ENCODE measurements at places on chromosomes 16 and 17.

DNA sequence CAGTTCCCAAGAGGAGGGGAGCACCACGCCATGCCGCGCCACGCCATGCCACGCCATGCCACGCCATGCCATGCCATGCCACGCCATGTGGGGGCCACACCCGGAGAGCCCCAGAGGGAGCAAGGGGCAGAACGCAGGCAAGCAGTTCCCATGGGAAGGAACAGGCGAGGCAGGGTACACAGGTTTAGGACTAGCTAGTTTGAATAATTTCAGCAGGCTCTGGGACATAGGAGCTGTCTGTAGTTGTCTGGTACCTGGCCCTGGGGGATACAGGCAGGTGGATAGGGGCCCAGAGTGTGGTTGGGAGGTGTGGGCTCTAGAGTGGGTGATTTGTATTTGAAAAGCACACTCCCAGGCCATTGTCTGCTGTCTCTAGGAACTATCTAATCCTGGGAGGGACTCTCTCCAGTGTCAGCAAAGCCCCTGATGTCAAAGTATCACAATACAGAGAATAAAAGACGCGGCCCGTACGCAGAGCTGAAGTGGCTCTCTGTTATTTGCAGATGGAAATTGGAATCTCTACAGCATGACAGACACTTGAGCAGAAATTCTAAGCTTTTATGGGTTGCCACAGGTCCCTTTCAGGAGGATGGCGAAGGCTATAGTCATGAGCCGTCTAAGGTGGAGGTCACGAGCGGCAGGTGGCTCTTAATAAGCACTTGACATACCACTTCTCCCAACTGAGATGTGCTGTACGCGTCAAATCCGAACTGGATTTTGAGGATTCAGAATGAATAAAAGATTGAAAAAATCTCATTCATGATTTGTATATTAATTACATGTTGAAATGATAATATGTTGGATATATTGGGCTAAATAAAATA, 220.8 kb upstream of the TNRC6C start:
- DNase-seq: peak; percentile 52

GRCh38 chr16:3762107-3762750, 44.9 kb upstream of the TRAP1 start:
- no peak for DNase-seq

GRCh38 chr16:70454222-70455034, at the start of gene FCSK:
Gene FCSK, plus strand, starts transcription at chr16:70454595. Its CDS starts 8,596 bp downstream, at chr16:70463191.
- peak; percentile 95 for DNase-seq

GRCh38 chr17:76054112-76054476, 18.2 kb downstream of the SRP68 start:
- no peak for DNase-seq

DNA sequence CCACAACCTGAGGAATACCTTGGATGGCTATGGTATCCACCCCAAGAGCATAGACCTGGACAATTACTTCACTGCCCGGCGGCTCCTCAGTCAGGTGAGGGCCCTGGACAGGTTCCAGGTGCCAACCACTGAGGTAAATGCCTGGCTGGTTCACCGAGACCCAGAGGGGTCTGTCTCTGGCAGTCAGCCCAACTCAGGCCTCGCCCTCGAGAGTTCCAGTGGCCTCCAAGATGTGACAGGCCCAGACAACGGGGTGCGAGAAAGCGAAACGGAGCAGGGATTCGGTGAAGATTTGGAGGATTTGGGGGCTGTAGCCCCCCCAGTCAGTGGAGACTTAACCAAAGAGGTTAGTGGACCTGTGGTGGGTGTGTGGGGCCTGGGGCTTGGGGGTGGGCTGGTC, 3.1 kb downstream of the NFE2L1 start:
- DNase-seq: no peak

DNA sequence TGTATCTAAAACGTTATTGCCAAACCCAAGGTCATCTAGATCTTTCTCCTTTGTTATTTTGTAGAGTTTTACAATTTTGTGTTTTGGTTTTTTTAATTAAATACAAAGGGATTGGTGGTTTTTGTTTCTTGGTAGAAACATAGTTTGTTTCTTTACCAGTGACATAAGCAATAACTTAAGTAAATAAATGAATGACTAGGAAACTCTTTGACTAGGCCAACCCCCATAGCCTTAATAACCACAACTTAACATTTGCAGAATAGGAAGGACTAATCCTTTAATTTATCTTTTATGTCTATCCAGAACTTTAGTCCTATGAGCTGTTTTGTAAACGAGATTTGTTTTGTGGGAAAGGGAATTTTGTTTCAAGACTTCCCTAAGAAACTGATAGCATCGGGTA, 162.5 kb downstream of the PRKCA start:
- DNase-seq: no peak

GRCh38 chr17:43784068-43784467, 3.8 kb downstream of the CFAP97D1 start:
- no peak for DNase-seq

- no peak for DNase-seq
These were observed 87.7 kb downstream of the MYH10 start for GRCh38 chr17:8542599-8543502.

GRCh38 chr16:69727916-69728270, 1.5 kb upstream of the NQO1 start:
- no peak for DNase-seq

DNA sequence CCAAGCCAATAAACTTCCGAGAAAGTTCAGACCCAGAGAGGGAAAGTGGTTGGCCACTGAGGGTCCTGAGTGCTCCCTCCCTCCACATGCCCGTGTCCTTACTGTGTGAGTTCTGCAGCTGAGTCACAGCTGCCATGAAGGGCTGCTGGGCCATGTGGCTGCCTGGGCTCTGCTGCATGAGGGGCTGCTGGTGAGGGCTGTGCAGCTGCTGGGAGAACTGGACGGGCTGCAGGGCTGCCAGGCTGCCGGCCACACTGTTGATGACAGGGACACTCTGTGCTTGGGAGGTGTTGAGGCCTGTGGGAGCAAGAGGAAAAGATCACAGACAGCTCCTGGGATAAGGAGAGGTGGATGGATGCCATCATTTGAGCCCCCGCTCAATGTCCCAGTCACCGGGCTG, 44.0 kb downstream of the HNF1B start:
- no peak for DNase-seq

GRCh38 chr16:46757339-46758050, 9.4 kb upstream of the MYLK3 start:
- DNase-seq: peak; percentile 63

Data from H7 (cell line).